Skin of body (tissue), 3 donors: ENCODE measurements at places on chromosomes 5 and 9. TPM values are rescaled to one million over a fixed set of nuclear protein-coding genes. Genes with fewer than 3 reads are reported as not detected.

DNA sequence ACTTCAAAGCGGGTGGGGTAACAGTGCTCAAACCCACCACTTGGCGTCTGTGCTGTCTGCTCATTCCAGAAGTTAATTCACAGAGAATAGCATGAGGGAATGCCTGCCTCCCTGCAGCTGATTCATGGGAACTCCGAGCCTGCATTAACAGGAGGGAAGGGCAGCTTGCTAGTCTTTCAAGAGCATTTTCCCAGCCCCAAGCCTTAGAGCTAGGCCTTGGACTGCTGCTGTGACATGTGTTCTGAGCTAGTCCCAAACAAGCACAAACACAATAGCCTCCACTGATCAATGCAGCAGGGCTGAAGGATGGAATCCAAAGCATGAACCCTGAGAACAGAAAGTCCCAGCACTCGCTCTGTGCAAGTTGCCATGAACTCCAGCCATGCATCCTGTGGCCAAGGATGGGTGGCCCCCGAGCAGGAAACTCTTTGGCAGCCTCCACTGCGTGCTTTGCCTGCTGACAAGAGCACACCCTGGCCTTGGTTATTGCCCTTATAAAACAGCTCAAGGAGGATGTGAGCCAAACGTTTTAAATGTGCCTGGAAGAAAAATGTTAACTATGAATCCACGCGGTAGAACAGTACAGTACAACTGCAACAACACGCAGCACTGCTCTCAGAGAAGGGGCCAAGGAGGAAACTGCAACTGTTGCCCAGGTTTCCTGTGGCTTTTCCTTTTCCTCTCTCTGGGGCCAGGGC, 653.1 kb upstream of the KLF4 start:
- DNase-seq, result peak; percentile 92

ARRDC3 gene
- total RNA-seq, result 475 TPM

PFN3 gene
- not detected for total RNA-seq

TAS2R1 gene
- not detected for total RNA-seq

DNA sequence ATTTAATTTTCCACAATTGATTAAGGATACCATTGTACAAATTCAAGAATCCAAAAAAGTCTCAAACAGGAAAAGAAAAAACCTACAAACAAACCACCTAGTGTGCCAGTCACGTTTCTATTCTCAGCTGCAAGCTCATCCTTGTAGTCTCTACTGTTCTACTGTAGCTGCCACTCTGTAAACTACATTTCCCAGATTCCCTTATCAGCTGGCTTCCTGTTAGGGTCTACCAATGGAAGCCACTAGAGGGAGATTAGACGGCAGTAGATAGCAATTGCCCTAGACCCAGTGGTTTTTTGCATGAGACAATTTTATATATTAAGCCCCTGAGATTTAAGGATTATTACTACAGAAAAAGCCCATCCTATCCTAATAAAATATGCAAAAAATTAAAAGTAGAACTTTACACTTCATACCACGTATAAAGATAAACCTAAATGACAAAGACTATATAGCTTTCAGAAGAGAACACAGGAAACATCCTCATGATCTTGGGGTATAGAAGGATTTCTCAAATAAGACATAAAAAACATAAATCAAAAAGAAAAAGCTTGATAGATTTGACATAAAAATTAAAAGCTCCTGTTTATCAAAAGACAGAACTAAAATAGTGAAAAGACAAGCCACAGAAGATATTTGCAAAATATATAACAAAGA, 37.4 kb downstream of the P4HA2 start:
- DNase-seq, result peak; percentile 53

GRCh38 chr9:79264511-79265355, 307.0 kb upstream of the TLE4 start:
- DNase-seq, result no peak
